NCI-H460 (cell line): ENCODE measurements at places on chromosomes 1 and 21. TPM values are rescaled to one million over a fixed set of nuclear protein-coding genes. Genes with fewer than 3 reads are reported as not detected.

GRCh38 chr1:35808450-35809113 lies 766 bp downstream of the AGO4 start:
- DNase-seq: no peak

GRCh38 chr1:54395281-54395934 lies 10.8 kb downstream of the SSBP3 start:
- DNase-seq: no peak

Gene VANGL2
- total RNA-seq: 0.02 TPM in 1 of 2 replicates, not detected in the other

GRCh38 chr1:110760321-110760720 lies 85.6 kb upstream of the KCNA3 start:
- no peak for DNase-seq

Gene MIS18A
- 7.3 and 10.7 TPM in 2 replicates for total RNA-seq

- no peak for DNase-seq
These were observed 25.6 kb downstream of the UBE2T start for GRCh38 chr1:202316186-202316585.

- no peak for DNase-seq
These were observed 29.6 kb downstream of the SETD4 start for GRCh38 chr21:36030581-36031189.

GRCh38 chr1:219772265-219773036 lies 155.9 kb downstream of the SLC30A10 start:
- no peak for DNase-seq

DNA sequence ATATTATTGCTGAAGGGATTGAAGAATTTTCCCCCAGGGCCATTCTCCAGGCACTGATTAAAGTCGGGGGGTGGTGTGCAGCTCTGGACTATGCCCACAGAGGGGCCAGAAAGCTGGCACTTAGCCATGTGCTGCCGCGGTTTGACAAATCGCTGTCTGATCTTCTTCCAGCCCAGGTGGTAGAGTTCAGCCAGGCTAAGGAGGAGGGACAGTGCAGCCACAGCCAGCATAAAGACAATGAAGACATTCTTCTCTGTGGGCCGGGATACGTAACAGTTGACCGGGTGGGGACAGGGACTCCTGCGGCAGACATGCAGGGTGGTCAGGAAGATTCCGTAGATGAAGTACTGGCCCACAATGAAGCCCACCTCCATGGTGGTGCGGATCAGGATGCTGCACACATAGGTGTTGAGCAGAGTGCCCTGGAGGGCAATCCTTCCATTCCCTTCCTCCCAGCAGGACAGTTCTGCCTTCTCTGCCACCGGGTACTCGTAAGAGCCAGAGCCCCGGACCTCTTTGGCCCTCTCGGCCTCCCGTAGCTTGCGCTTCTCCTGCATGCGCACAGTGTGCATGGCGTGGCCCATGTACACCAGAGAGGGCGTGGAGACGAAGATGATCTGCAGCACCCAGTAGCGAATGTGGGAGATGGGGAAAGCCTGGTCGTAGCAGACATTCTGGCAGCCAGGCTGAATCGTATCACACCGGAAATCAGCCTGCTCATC lies 1.9 kb downstream of the GJA5 start:
- no peak for DNase-seq

- DNase-seq: no peak
These were observed 41.9 kb downstream of the SLC45A1 start for GRCh38 chr1:8359617-8360481.

DNA sequence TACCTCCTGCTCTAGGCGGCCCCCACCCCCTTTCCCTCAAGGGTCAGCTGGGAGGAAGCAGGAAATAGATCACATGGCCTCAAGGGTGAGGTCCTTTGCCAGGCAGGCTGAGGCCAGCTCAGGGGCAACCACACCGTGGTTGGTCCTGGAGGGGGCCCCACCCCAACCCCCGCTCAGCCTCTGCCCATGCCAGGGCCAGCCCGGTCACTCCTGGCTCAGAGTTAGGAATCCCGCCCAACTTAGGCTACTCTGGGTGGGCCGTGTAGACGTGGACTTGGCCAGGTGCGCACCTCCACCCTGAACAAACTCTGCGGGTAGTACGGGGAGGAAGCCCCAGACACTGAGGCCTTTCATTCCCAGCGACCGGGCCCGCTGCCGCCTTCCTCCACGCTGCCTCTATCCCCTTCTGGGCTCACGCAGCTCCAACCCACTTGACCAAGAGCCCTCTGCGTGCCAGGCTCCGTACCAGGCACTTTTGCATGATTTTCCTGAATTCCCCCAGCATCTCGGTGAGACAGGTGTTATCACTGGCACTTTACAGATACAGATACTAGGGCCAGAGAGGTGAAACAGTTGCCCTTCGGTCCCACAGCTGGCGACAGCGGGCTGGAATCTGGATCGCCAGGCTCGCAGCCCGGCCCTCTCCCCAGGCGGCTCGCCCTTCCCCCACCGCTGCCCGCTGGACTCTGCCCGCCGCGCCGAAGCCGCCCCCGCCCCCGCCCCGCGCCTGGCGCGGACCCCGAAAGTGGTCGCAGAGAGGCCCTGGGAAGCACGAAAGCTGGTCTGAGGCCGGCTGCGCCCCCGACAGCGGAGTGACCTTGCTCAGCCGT lies 769 bp downstream of the GALE start:
- DNase-seq: no peak

Gene ZYG11B
- 12.6 and 13.8 TPM in 2 replicates for total RNA-seq

DNA sequence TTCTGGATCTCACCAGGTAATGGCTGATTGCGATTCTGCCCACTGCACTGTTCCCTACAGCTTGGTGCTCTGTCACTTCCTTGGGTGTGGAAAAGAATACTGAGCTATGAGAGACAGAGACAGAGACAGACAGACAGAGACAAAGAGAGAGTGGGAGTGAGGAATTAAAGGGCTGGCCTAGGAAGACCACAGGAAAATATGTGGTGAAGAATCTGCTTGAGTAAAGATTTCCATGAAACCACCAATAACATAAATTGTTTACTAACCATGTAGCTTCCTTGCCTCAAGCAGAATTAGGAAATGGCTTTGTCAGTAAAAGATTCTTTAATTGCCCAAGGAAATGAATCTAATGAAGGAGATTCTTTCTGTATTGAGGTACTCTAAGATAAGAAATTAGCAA lies 54.4 kb downstream of the MPZL1 start:
- no peak for DNase-seq

GRCh38 chr1:23456226-23456625 lies 27.8 kb downstream of the ASAP3 start:
- no peak for DNase-seq

Gene GPR137B
- total RNA-seq: 6.5 and 6.9 TPM in 2 replicates

DNA sequence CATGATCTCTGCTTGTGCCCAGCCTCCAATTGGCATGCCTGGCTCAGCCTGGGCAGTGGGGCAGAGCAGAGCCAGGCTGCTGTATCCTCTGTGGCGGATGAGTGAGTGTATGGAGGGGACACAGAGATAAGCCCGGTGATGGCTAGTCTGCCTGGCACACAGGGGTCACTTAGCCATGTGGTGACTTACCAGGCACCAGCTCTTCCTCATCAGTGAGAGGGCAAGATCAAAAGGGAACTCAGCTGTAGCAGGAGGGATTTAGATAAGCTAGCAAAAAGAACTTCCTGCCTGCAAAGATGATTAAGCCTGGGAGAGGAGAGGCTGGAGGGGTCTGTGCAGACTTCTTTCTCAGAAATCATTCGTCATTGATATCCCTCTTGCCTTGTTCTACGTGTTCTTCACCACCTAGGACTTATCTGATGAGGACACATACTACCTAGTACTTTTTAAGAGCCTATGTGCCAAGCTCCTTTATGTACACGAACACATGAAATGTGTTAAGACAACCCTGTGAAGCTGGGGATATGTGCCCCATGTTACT lies 7.9 kb downstream of the KIF21B start:
- no peak for DNase-seq

Gene CLCA1
- total RNA-seq: not detected in 2 replicates
